Renal cortical epithelial cell (primary cell): ENCODE measurements at places on chromosomes 5 and 9. TPM values are rescaled to one million over a fixed set of nuclear protein-coding genes. Genes with fewer than 3 reads are reported as not detected.

DNA sequence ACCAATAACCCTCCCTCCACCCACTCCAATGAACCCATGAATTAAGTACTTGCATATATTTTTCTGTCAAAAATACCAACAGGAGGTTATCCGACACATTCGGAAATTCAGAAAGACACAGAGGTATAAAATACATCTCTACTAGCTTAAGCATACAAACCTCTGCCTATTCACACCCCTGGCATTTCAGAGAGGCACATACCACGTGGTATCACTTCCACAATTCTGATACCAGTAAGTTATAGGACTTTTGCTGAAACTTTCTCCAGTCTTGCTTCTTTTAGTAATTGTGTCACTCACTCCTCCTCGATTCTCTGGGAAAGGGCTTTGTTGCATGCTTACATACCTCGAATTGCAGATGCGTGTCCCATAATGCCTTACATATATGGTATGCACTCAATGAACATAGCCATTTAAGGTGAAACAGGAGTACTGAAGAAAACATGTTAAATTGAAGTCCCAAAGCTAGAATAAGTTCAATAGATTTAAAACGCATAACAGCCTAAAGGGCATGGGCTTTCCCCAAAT, 58.1 kb downstream of the TLE1 start:
- DNase-seq = no peak

VCAN gene
- 269 and 2,590 TPM in 2 replicates for total RNA-seq

ACOT12 gene
- total RNA-seq = 0.10 TPM in 1 of 2 replicates, not detected in the other

DNA sequence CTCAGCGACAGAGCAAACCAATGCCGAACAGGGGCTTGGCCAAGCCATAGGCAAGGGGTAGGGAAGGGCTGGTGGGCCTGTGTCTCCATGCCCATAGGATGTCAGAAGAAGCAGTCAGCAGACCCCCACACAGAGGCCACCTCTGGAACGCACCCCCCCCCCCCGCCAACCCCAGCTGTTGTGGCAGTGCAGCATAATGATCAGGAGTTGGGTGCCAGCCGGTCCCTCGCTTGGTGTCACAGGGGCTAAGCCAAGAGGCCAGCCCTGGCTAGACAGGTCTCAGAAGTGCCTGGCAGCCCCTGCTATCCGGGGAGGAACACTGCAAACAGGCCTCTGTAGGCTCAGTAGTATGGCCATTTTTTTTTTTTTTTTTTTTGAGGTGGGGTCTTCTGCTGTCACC, 3.7 kb upstream of the MXD3 start:
- no peak for DNase-seq

DNA sequence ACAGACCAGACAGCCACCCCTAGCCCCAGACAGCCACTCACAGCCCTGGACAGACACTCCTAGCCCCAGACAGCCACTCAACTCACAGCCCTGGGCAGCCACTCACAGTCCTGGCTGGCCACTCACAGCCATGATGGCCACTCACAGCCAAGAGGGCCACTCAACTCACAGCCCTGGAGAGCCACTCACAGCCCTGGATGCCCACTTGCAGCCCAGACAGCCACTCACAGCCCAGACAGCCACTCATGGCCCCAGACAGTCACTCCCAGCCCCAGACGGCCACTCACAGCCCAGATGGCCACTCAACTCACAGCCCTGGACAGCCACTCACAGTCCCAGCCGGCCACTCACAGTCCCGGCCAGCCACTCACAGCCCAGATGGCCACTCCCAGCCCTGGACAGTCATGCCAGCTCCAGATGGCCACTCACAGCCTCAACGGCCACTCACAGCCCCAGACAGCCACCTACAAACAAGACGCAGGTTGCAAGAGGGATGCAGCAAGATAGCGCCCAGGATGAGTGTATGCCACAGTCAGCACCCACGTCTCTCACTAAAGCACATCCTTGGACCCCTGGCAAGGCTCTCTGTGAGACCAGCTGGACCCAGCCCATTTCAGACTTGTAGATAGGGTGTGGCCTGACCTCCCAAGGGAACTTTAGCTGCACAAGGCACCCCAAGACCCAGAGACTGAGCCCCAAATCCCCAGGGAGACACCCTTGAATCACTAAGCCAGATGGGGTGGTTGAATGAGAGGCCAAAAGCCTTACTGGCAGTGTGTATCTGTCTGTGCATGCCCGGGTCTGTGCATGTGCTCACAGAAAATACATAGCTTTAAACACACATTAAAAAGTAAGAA, 22.4 kb downstream of the ZDHHC11B start:
- no peak for DNase-seq

GRCh38 chr9:95516734-95517558, at the start of gene PTCH1:
TSS of gene PTCH1 (minus strand) at chr9:95516971.
- DNase-seq = no peak

HRH2 gene
- total RNA-seq = 0.10 TPM in 1 of 2 replicates, not detected in the other

DBH gene
- not detected in 2 replicates for total RNA-seq

GRCh38 chr5:138491284-138491648, 26.0 kb downstream of the EGR1 start:
- no peak for DNase-seq

- DNase-seq = no peak
Measured at GRCh38 chr5:73441378-73441777, 7.2 kb downstream of the FOXD1 start.

- DNase-seq = no peak
Measured at GRCh38 chr5:55750499-55750898, 12.6 kb downstream of the DDX4 start.

DNA sequence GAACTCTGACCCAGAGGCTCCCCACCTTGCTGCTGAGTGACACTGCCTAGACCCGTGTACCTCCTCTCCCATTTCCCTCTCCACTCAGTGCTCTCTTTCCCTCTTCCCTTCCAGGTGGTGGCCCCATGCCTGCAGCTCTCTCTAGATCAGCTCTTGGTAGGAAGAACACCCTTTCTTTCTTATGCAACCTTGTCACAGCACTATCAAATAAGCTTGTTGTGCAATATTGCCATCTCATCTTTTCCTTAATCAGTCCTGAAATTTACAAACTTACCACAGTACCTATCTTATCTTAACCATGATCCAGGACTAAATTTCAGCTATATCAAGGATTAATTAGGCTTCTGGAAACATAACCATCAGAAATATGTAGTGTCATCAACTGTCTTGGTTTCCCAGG, 88.6 kb downstream of the ZFAND5 start:
- DNase-seq = no peak

DNA sequence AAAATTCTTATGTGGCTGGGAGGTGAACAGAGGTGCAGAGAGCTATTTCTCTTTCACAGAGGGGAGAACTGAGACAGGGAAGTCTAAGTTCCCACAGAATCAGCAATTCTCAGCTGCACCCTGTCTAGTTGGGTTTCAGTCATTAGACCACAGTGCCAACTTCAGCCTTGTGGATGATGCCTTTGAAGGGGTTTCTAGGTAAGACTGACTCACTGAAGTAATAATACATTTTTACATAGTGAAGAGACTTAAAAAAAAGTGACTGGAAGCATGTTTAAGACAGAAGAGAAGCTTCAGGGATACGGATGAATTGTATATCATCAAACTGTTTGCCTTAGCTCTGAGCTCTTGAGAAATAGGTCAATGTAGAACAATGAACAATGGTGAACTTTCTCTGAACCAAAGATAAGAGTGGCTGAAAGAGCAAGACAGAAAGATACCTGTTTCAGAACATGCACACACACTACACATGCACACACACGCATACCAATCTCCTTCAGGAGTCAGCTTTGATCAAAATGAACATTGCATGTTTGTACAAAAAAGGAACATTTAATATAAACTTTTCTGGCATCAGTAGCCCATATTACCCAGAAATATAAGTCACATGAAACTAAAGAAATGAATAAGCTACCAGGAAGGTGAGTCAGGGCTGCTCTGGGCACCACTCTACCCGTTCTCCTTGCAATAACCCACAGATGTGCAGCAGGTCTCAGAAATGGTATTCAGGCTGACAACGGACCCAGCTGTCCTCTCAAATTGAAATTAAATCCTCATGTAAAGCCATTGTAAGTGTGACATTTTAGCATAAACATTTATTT, 12.6 kb upstream of the FYB1 start:
- DNase-seq = peak; percentile 25

BAAT gene
- total RNA-seq = 0.94 and 1.6 TPM in 2 replicates

DNA sequence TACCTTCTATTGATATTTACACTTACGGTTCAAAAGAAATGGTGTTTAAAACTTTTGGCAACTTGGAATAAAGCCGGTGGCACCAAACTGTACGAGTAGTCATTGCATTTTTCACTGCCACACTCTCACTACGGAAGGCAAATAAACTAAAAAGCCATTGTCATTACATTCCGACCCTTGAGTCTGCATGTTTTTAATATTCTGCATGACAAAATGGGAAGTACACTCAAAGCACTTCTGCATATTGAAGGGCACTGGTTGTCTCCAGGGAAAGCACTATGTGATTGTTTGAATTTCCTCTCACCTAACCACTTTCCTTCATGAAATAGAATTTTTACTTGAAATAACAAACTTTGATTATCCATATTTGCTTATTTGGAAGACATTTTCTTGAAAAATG, 426.3 kb downstream of the CETN3 start:
- DNase-seq = no peak

FAM81B gene
- total RNA-seq = not detected in 2 replicates

GRCh38 chr9:94799578-94800264, 73.2 kb downstream of the AOPEP start:
- peak; percentile 96 for DNase-seq

DNA sequence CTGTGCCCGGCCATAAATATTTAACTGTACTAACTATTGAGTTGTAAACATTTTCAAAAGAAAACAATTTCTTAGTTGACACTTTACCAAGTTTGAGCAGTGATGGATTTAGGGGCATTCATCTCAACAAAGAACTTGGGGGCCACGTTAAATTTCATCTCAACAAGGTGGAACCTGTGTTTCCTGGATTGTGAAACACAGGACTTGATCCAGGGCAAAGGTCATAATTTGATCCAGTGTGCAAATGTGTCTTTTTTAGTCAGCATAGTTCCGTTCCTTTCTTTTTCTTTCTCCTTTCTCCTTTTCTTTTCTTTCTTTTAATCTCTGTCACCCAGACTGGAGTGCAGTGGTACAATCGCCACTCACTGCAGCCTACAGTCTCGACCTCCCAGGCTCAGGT, 3.1 kb downstream of the GFRA3 start:
- no peak for DNase-seq

DNA sequence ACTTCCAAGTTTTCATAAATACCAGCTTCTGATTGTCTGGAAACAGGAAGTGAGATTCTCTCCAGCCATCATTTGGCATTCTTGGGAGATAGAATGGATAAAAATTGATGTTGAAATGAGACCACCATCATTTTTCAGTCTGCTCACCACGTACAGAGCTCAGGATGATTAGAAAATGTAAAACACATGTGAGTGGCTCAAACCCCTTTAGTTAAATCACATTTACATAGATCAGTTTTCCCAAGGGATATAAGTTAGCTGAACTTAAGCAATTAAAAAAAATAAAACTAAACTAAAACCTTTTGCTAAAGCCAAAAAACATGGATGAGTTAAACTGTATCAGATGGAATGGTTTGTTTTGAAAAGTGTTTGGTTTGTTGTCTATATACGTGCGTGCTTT, 37.1 kb upstream of the GDNF start:
- no peak for DNase-seq

- no peak for DNase-seq
Measured at GRCh38 chr5:135894276-135894675, 1.4 kb downstream of the IL9 start.

PELO gene
- 24.0 and 34.0 TPM in 2 replicates for total RNA-seq

GRCh38 chr5:145991044-145991575, 54.7 kb downstream of the SH3RF2 start:
- no peak for DNase-seq

DNA sequence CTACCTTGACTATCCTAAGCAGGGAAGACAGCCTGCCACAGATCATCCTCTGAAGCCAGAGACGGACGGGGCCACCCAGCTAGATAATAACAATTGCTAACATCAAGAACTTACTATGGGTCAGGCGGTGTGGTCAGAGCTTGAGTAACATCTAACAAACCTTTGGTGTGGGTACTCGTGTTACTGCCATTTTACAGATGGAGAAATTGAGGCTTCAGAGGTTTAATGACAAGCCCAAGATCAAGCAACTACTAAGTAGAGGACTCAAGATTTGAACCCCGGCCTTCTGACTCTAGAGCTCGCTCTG, 16.7 kb upstream of the ARSI start:
- no peak for DNase-seq

- DNase-seq = peak; percentile 41
Measured at GRCh38 chr5:10511741-10512640, 51.9 kb upstream of the ANKRD33B start.

DNA sequence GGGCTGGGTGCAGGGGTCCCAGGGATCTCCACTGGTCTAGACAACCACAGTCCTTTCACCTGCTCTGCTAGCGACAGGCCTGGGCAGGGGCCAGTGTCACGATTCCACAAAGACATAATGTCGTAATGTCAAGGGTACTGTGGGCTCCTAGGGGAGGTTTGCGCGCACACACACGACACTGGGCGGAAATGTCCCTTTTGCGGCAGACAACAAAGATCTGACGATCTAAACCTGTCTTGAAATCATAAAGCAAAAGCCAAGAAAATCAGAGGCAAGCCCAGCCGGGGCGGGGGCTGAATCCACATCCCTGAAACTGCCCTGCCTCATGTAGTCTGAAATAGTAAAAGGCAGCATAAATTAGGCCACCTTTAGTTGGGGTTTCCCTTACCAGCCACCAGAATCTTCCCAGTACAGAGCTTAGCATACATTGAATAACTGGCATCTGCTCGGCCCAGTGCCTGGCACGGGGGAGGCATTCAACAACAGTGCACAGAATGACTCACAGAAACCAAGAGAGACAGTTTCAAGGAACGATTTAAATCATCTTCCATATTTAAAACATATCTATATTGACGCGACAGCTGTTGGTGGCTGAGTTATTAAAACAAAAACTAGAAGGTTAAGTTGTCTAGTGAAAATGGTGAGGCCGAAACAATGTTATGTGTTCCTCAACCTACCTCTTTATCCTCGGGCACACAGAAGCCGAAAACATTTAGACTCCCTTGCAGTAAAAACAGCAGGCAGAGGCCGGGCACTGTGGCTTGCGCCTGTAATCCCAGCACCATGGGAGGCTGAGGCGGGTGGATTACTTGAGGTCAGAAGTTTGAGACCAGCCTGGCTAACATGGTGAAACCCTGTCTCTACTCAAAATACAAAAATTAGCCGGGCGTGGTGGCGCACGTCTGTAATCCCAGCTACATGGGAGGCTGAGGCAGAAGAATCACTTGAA, 151.0 kb downstream of the MYO10 start:
- DNase-seq = peak; percentile 17

PCDHGA12 gene
- 0.52 and 1.7 TPM in 2 replicates for total RNA-seq
